PC-3 (cell line): ENCODE measurements at places on chromosomes 1 and 21. TPM values are rescaled to one million over a fixed set of nuclear protein-coding genes. Genes with fewer than 3 reads are reported as not detected.

- DNase-seq, result no peak
These were observed 8.4 kb downstream of the YBX1 start for GRCh38 chr1:42690477-42691156.

- DNase-seq, result no peak
These were observed 2.5 kb upstream of the RCSD1 start for GRCh38 chr1:167627615-167627864.

DNA sequence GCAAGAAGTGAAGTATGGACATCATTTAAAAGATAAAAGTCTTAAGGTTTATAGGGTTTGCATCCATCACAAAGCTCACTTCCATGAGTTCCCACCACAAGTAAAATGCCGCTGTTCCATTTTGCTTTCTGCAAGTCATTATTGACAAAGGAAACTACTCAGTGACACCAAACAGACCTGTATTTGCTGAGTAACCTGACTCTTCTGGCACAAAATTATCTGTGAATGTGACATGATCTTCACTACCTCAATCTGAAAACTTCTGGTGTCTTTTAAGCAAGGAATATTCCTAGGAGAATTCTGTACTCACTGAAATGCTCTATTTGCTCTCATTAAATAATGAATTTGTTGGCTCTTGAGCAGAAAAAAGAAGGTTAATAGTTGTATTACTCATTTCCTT is 1077.4 kb upstream of the ADGRL4 start:
- DNase-seq, result peak; percentile 80

- DNase-seq, result no peak
These were observed 624.3 kb upstream of the BRINP3 start for GRCh38 chr1:191101960-191102359.

- no peak for DNase-seq
These were observed at the start of gene IL12RB2 for GRCh38 chr1:67307251-67308060. Gene IL12RB2, plus strand, starts transcription at chr1:67307873. Its CDS starts 12,496 bp downstream, at chr1:67320369.

- no peak for DNase-seq
These were observed 318.9 kb downstream of the FAM72C start for GRCh38 chr1:143652744-143653428.

DNA sequence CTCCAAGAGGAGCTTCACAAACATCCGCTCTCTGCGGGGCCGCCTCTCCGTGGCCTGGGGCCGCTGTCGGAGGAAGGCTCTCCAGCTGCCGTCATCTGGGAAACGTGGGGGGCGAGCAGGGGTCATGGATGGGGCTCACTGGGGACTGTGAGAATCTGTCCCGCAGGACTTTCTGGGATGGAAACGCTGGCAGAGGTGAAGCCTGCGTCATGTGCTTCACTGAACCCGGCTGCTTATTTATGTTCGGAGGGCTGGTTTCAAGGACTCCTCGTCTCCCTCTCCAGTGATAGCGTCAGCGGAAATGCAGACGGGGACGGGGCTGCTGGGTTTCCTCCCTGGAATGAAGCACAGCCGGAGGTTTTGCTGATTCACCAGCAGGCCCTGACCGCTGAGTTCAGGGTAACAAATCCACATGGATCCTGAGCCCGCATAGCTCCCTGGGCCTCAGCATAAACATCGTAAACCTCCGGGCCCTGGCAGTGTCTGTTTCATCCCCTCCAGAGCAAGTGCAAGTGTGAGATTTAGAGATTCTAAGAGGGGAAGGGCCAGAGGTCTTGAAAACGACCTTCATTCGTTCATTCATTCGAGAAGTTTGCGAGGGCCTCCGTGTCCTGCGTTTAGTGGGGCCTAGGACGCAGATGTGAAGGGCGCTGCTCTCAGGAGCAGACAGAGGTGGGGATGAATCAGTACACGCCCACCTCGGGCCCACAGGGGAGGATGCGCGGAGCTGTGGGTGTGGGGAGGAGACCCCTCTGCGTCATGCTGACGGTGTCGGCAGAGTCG is 7.0 kb upstream of the POFUT2 start:
- DNase-seq, result peak; percentile 92

GRCh38 chr1:233998456-233998855 is 94.0 kb downstream of the SLC35F3 start:
- no peak for DNase-seq

- peak; percentile 99 for DNase-seq
These were observed 59.9 kb downstream of the PLXNA2 start for GRCh38 chr1:208183977-208184911.

DNA sequence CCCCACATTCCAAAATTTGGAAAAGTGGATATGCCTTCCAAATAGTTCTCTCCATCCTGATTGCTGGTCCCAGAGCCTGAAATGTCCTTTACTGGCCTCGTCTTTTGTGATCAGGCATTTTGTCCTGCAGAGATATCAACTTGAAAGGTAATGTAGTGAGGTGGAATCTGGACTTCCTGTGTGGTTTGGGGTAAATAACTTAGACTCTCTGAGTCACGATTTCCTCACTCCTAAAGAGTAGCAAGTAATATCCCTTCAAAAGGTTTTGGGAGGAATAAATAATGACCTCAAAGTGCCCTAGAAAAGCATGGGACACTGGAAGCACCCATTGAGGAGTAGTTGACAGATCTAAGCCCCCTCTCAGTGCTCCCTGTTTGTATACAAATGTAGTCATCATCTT is 426.6 kb downstream of the OMA1 start:
- DNase-seq, result no peak

DNA sequence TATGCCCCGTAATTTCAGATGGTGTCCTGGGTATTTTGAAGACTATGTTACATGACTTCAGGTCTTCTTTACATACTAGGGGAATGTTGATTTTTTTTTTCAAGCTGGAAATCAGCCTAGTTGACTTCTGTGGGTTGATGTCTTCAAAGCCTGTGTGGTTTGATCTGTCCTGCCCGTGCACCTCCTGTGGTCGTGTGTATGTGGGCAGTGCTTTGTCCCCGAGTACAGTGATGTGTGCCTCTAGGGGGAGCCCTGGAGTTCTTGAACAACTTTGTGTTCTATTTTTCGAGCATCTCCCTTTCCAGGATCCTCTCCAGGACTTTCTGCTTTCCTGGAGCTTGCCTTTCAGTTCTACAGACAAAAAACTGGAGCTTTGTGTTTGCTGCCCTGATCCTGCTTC is 28.9 kb downstream of the OBSCN start:
- DNase-seq, result peak; percentile 85

DNA sequence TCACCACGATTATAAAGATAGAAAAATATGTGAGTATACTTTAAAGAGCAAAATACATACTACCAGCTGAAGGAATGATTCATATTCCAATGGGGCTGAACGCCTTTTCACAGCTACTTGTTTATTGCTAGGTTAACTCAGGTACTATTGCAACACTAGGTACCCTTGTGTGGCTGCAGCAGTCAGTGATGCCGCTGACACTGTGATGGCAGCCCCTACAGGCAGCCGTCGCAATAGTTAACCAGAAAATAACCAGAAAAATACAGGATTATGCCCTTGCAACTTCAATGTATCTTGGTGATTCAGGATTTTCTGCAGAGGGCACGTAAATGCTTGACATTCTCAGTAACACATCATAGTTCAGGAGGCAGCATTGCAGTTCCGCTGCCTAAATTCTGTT is 1.6 kb upstream of the MARK1 start:
- no peak for DNase-seq

- peak; percentile 55 for DNase-seq
These were observed 2.9 kb upstream of the PRDX6 start for GRCh38 chr1:173474097-173474779.

GRCh38 chr1:156146020-156146768 is 7.2 kb upstream of the SEMA4A start:
- peak; percentile 97 for DNase-seq

DNA sequence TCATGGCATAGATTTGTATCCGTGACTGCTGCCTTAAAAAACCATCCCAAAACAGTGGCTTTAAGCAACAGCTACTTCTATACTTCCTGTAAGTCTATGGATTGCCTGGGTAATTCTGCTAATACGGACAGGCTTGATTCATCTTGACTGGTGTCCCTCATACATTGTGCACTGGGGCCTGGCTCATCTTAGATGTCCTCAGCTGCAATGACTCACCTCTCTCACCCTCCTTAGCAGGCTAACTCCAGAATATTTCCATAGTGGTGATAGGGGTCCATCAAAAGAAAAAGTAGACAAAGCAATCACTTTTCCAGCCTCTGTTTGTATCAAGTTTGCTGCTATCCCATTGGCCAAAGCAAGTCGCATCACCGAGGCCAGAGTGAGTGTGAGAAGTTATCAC is 409.1 kb upstream of the KAZN start:
- no peak for DNase-seq

- DNase-seq, result no peak
These were observed 236.9 kb upstream of the DPYD start for GRCh38 chr1:98157524-98158313.

- no peak for DNase-seq
These were observed 61.3 kb downstream of the PTBP2 start for GRCh38 chr1:96782856-96783255.

DNA sequence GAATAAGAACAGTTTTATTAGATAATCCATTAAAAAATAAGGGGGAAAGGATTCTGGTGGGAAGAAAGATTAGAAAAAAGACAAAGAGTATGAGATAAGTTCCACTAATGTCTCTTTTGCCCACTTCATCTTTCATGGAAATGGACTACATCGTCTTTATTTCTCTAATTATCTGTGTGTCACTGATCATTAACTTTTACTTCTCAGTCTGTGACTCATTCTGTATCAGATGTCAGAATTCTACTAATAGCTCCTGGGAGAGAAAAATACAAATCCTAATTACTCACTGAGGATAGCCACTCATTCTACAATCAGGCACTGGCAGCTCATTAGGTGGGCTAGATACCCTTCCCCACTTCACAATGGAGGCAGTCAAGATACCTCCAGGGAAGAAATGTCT is 41.7 kb downstream of the ILDR2 start:
- DNase-seq, result peak; percentile 37

- DNase-seq, result no peak
These were observed 134.9 kb upstream of the ETS2 start for GRCh38 chr21:38670861-38671260.

DNA sequence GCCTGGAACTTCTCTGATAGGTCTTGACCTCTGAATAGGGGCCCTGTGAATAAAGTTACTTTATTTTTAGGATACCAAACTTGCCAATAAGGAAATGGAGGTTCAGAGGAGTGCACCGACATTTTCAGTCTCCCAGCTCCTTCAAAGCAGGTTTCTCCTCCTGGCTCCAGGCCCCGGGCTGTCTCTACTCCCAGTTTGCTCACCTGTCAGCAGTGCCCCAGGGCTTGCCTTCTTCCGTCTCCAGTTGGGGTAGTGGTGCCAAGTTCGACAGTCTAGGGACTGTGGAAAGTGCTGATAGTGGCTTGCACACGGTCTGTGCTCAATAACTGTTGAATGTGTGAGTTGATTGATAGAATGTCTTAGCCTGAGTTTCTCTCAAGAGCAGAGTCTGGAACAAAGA is 149.2 kb downstream of the ACTL8 start:
- DNase-seq, result no peak

The HJV gene
- total RNA-seq, result not detected in 2 replicates

The IL23R gene
- not detected in 2 replicates for total RNA-seq

The SNAPIN gene
- total RNA-seq, result 46.4 and 82.0 TPM in 2 replicates

The TTC4 gene
- total RNA-seq, result 28.2 and 34.7 TPM in 2 replicates

The SPOCD1 gene
- 4.1 and 5.4 TPM in 2 replicates for total RNA-seq

The EXO1 gene
- total RNA-seq, result 41.3 and 53.6 TPM in 2 replicates

The FCER1G gene
- not detected in 2 replicates for total RNA-seq

The IGSF21 gene
- not detected in 2 replicates for total RNA-seq

The DENND2D gene
- total RNA-seq, result 3.2 and 4.0 TPM in 2 replicates

The KRTAP21-2 gene
- not detected in 2 replicates for total RNA-seq
